H9 (cell line): ENCODE measurements at places on chromosomes 16 and 17. TPM values are rescaled to one million over a fixed set of nuclear protein-coding genes. Genes with fewer than 3 reads are reported as not detected.

- H3K27me3 ChIP-seq: no peaks in the 10 kb centered on the region
- no peaks in the 10 kb centered on the region; the same call in 1 of the 2 replicates for H3K4me1 ChIP-seq
- H3K27ac ChIP-seq: no peak overlapping the region
Observed at GRCh38 chr17:48873696-48874443, 18.7 kb upstream of the ATP5MC1 start.

GRCh38 chr17:9424071-9424640 lies 151.5 kb downstream of the STX8 start:
- H3K27ac ChIP-seq: no peak overlapping the region
- H3K36me3 ChIP-seq: no peaks in the 10 kb centered on the region; the same call in 1 of the 2 replicates

The EZH1 gene
- total RNA-seq: 17.9 and 18.6 TPM in 2 replicates

The RNF151 gene
- 0.28 TPM in 1 of 2 replicates, not detected in the other for total RNA-seq
